ENCODE measurements at places on chromosomes 5 and 9.

DNA sequence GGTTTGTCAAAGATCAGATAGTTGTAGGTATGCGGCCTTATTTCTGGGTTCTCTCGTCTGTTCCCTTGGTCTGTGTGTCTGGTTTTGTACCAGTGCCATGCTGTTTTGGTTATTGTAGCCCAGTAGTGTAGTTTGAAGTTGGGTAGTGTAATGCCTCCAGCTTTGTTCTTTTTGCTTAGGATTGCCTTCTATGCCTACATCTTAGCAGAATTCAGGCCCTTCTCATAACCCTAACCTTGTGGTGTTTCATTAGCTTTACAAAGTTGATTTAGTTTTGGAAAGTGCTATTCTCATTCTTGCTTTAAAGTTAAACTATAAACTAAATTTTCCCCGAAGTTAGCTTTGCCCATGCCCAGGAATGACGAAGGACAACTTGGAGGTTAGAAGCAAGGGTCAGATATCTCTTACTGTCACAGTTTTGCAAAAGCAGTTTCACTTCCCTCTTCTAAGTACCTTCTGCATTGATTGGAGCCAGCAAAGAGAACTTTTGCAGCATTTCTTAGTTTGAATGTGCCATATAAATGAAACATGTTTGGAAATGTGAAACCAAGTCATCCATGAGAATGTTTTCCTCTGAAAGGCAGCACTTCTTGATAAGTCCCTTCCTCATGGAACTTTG, 274.3 kb upstream of the DMRT1 start:
- H3K27me3 ChIP-seq, result no peaks in the 10 kb centered on the region
- no peak for DNase-seq
- no peaks in the 10 kb centered on the region for H3K36me3 ChIP-seq
- no peak overlapping the region for H3K4me3 ChIP-seq

DNA sequence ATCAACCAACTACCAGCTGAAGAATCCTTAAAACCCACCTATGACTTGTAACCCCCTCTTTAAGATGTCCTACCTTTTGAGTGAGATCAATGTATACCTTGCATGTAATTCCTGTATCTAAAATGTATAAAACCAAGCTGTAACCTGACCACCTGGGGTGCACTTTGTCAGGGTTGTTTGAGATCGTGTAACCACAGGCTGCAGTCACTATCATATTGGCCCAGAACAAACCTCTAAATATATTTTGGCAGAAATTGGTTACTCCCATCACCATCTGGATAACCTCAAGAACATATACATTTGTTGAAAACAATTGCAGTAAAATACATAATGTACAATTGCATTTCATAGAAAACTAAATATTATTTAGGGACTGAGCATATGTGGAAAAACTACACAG, 8.4 kb downstream of the CARNMT1 start:
- H3K27me3 ChIP-seq, result no peaks in the 10 kb centered on the region
- H3K27ac ChIP-seq, result no peak overlapping the region
- H3K36me3 ChIP-seq, result no peaks in the 10 kb centered on the region
- no peaks in the 10 kb centered on the region for H3K4me1 ChIP-seq
- H3K4me3 ChIP-seq, result no peak overlapping the region
- no peak for DNase-seq

DNA sequence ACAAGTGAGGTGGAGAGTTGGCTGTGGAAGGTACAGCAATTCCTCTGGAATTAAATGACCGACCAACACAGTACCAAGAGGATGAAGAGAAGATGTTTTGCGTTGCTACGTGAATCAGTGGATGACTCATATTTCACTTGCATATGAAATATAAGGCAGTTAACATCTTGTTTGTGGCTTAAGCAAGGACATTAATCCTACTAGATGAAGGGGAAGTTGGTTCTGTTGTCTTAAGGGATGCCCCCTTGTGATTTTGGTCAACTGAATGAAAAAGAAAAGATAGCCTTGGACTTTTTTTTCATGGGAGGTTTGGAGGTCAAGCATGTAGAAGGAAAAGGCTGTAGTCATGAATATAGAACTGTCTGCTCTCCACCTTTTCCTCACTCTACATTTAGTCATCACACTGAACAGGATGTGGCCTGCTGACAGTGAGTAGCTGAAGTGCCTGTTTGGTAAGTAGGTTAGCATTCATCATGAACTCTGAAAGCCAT, 33.9 kb downstream of the VLDLR start:
- H3K4me3 ChIP-seq, result no peak overlapping the region
- H3K27me3 ChIP-seq, result no peaks in the 10 kb centered on the region

- no peak overlapping the region for H3K4me3 ChIP-seq
- H3K36me3 ChIP-seq, result no peaks in the 10 kb centered on the region
- no peak for DNase-seq
- no peaks in the 10 kb centered on the region for H3K4me1 ChIP-seq
Measured at GRCh38 chr5:89900346-89900745, 509.2 kb downstream of the CETN3 start.

DNA sequence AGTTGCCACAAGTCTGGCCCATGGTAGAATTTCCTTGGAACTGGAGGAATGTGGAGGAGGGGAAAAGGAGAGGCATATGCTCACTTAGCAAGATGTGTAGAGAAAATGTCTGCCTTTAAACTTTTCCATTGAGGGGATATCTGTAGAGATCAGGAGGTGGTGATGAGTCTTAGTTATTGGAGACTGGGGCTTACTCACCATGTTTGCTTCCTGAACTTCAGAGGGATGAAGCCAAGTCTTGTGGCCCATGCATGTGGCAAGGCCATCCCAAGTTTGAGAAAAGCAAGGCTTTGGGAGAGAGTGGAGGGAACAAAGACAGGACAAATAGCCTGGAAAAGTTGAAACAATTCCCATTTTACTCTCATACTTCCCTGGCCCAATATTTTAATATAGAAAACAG, 124.5 kb downstream of the GDNF start:
- H3K4me1 ChIP-seq, result no peaks in the 10 kb centered on the region
- no peak for DNase-seq
- H3K27me3 ChIP-seq, result no peaks in the 10 kb centered on the region
- H3K27ac ChIP-seq, result no peak overlapping the region
- H3K36me3 ChIP-seq, result no peaks in the 10 kb centered on the region

- H3K27ac ChIP-seq, result no peak overlapping the region
- no peaks in the 10 kb centered on the region for H3K36me3 ChIP-seq
- H3K27me3 ChIP-seq, result no peaks in the 10 kb centered on the region
Measured at GRCh38 chr5:11396917-11397316, 507.3 kb downstream of the CTNND2 start.

GRCh38 chr9:91933556-91934352, 16.3 kb downstream of the ROR2 start:
- no peak overlapping the region for H3K4me3 ChIP-seq
- no peaks in the 10 kb centered on the region for H3K27me3 ChIP-seq
- H3K4me1 ChIP-seq, result no peaks in the 10 kb centered on the region
- H3K27ac ChIP-seq, result peak overlapping the region; percentile 25

DNA sequence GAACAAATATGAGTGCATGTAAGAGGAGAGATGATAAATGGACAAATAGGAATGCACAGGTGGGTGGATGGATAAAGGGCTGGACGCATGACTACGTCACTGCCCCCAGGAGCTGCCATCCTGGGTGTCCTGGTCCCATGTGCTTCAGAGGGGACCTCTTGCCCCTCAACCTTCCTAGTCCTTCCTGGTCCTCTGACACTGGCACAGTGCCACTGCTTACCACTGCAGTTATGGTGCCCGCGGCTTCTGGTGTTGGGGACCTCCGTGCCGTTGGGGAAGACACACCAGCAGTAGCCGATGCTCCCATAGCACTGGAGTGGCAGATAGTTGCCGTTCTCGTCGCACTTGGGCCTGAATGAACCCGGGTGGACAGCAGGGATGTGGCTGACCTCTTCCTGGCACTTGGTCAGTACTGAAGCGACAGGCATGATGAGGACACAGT, 9.8 kb downstream of the CD74 start:
- H3K36me3 ChIP-seq, result peaks cover 13% of the 10 kb centered on the region
- H3K4me3 ChIP-seq, result no peak overlapping the region
- no peaks in the 10 kb centered on the region for H3K4me1 ChIP-seq
- DNase-seq, result no peak
- no peaks in the 10 kb centered on the region for H3K27me3 ChIP-seq
- H3K27ac ChIP-seq, result no peak overlapping the region
